ENCODE measurements at places on chromosomes 2 and 18.

DNA sequence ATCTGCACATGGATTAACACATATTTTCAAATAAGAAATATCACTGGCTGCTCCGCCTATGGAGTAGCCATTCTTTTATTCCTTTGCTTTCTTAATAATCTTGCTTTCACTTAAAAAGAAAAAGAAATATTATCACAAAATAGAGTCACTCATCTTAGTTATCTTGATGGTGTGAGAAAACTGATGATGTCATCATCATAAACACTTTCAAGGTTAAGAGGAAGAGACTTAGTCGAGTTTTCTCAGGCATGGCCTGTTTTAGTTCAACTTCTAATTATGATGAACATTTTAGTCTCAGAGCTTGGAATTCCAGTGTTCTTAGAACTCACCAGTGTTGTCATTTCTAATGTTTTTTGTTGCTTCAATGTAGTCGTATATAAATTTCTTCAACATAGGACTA is 506.1 kb downstream of the PTPRM start:
- DNase-seq = no peak

DNA sequence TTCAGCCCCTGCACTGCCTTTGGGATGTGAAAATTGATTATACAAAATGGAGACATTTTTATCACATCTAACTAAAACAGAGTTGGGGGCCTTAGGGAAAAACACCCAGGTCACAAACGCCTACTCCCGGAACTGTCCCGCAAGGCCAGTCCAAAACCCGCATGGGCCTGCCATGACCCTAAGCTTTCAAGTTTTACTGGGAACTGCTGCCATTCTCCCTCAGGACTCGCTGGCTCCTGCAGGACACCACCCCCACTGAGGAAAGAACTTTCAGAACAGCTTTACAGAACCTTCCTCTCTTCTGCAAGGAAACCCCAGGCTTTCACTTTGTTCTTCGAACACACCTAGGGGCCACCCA is 320.4 kb upstream of the HS6ST1 start:
- DNase-seq = no peak

DNA sequence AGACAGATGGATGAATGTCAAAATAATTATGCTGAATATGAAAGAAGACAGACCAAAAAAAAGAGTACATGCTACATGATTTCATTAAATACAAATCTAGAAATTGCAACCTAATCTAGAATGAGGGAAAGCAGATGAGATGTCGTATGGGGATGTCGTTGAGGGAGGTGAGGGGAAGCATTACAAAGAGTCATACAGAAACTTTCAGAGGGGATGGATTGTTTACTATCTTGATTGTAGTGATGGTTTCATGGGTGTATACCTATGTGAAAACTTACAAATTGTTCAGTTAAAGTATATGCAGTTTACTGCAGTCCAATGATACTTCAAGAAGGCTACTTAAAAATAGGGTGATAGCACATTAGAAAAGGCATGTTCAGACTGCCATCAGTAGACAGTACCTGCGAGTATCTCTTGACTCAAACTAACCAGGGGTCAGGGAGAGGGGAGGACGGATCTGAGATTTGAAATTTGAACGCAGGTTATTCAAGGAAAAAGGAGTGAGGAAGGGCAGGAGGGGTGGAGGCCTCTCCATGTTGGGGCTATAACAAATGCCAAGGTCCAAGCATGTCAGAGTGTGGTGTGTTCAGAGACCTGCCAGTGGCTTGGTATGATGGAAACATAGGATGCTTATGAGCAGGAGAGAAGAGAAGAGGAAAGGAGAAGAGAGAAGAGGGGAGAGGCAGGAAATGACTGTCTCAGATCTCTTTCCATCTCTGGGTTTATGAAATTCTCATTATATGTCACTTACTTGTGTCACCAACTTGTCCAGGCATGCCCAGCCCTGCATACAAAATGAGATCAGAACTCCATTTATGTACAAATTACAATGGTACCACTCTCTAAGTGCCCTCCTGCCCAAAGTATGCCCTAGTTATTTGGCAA is 257.3 kb upstream of the CXCR4 start:
- no peak for DNase-seq

DNA sequence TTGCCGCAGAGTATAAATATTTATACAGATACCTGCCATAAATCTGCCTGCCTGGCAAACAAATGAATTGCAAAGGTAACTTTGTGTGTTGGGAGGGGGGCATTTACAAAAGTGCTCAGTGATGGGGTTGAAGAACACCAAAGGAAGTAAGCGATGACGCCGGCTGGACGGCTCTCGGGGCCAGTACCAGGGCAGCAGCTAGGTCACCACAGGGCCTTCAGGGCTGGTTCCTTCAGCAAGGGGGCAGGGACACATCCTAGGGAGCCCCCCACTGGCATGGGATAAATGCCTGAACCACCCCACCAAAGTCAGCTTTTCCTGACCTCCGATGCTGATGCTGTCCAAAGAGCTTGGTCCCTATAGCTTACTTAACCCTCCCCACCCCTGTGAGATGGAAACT is 190.4 kb downstream of the CELF4 start:
- DNase-seq = no peak

DNA sequence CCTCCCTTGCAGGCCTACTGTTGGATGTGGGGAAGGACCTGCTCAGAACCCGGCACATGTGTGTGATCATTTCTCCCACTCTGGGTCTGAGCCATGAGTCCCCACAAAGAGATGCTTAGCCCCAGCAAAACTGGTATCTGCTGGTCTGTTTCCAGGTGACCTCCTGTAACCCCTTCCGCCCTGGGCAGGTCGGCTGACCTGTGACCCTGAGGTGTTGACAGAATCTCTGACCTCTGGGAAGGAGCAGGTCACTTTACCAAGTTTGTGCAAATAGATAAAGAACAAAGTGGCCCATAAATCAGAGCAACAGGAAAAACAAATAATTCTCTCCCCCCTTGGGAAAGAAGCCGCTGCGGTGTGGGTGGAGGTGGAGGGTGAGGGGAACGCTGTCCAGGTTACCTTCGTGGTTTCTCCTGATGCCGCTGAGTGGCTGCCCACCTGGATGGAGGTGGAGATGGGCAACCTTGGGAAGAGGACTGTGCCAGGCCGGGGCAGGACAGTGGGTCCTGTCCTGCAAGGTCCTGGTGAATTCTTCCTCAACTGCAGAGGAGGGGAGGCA is 174.0 kb upstream of the MYCN start:
- DNase-seq = no peak

GRCh38 chr2:135055182-135055786 is 3.2 kb downstream of the RAB3GAP1 start:
- DNase-seq = no peak

GRCh38 chr2:59463426-59463825 is 1090.0 kb downstream of the BCL11A start:
- no peak for DNase-seq

DNA sequence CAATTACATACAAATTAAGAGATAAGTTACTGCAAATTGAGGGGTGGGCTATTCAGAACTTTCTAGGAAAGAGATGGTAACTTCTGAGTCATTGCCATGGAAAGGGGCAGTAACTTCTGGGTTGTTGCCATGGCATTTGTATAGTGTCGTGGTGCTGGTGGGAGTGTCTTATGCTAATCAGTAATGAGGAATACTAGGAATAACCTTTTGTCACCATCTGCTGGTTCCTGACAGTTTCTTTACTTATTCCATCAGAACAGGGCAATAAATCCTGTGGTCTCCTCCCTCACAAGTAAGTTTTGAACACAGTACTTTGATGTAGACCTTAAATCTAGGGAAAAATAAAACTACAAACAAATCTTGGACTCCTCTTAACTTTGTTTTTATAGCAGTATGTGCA is 435.4 kb downstream of the BCL11A start:
- no peak for DNase-seq

DNA sequence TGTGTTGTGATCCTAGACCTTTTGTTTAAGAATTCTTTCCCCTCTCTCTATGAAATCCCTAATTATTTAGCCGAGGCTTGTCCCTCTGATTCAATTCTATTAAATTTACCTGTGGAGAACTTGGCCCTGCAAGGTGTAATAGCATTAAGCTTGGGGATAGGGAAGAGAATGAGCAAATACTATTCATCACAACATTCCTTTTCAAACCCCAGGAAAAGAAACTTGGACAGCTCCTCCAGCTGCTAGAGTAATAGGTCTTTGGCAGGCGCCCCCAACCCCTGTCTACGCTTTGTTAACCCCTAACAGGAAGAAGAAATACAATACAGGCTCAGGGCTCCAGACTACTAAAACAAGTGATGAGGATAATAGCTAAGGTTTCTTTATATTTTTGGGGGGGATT is 957.0 kb downstream of the CPS1 start:
- DNase-seq = no peak

GRCh38 chr2:231672617-231673347 is 35.5 kb upstream of the PTMA start:
- no peak for DNase-seq

DNA sequence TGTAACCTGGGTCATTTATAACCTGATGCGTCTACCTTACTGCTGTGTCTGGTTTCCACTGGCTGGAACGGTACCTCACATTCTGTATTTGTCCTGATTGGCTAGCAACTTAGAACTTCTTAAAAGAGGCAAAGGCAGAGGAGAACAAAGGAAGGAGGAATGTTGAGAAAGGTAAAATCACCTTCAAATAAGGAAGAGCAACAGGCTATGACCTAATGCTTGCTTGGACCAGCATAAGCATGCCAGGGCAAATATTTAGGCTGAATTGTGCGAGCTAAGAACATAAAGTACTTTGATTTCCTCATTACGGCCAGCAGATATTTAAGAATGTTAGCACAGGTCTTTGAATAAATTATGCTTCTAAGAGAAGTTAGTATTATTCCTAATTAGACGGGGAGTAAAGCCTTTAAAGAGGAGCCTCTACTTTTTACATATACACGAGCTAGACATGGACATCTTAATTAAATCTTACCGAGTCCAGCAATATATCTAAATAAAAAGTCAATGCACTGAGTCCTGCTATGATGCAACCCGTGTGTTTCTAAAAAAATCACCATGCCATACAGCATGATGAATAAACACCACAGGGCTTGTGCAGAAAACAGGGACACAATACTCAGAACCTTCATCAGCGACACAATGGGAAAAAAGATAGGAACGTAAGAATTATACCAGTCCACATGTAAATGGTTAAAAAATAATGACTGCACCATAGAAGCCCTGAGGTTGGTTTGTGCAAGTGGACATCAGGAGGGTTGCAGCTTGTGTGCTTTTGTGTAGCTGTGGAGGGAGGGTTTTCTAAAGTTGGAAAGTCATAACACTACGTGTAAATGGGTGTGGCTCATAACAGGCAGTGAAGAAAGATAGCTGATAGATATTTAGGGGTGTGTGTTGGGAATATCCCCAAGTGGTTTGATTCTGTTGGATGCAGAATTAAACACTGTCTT is 14.2 kb downstream of the SEPTIN2 start:
- no peak for DNase-seq

GRCh38 chr18:79590191-79591031 is 89.2 kb upstream of the CTDP1 start:
- no peak for DNase-seq

- DNase-seq = no peak
Observed at GRCh38 chr2:30684516-30684915, 122.7 kb downstream of the CAPN13 start.

- no peak for DNase-seq
Observed at GRCh38 chr2:168434146-168434545, 21.9 kb upstream of the CERS6 start.

GRCh38 chr2:129782633-129782990 is 196.9 kb upstream of the RAB6C start:
- DNase-seq = no peak

DNA sequence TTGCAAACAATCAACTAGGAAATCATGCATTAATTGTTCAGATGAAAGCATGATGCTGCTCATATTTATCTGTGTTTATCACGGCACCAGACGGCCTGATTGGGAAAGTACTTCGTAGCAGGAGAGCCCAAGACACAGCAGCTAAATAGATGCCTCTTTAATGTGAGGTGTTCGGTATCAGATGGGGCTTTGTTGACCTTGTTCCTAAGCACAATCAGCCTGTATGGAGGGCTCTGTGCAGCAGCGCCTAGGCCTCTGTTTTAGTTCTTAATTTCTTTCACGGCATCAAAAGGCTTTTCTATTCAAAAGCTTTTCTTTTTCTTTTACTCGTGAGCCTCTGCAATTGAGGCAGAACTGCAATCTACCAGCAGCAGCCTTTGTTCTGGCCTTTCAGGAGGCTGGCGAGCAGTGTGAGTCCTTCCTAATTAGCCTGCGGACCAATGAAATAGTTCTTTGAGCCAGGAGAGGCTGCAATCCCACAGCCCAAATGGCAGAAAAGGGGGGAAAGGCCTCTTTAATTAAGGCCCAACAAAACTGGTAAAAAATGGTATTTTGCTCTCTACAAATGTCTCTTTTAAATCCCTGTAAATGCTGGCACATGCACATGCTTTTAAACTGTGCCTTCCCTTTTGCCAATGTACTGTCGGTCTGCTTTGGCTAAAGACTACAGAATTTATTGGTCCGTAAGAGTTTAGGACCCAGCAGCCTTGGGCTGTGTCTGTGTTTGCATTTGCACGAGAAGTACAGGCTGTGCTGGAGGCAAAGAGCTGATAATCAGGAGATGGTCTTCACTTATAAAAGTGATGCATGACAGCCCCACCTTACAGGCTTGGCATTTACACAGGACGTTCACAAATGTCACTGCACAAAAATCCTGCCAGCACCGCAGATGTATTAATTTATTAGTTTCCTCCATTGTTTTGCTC is 159.6 kb downstream of the RND3 start:
- no peak for DNase-seq

DNA sequence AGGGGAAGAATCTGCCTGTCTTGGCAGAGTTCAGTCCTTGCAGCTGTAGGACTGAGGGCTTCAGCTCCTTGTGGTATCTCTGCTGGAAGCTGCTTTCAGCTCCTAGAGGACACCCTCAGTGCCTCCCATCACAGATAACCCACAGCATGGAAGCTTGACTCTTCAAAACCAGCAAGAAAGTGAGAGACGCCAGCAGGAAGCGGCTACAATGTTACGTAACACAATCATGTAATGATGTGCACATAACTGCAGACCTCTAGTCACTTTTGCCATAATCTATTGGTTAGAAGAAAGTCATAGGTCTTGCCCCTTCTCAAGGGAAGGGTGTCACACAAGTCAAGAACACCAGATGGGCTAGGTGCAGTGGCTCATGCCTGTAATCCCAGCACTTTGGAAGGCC is 69.1 kb upstream of the AFF3 start:
- no peak for DNase-seq

DNA sequence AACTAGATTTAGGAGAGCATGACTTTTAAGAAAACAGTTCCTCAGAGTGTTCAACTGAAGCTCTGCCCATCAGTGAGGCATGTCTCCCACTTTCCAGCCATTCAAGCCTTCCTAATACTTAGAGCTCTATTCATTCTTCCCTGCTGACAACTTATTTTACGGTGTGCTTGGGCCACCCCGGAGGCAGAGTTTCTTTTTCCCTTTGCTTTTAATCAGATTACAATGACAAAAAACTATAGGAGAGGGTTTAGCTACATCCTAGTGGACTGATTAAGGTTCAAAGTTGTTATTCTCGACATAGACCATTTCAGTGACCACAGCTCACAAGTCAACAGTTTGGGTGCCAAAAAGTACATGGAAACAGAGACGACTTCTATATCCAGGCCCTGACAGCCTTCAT is 167.8 kb upstream of the TRIB2 start:
- no peak for DNase-seq
